Activated B cell treated with CpG ODN at 0.5 μM for 24 hours (primary cell): ENCODE measurements at places on chromosomes 12 and 14. TPM values are rescaled to one million over a fixed set of nuclear protein-coding genes. Genes with fewer than 3 reads are reported as not detected.

DNA sequence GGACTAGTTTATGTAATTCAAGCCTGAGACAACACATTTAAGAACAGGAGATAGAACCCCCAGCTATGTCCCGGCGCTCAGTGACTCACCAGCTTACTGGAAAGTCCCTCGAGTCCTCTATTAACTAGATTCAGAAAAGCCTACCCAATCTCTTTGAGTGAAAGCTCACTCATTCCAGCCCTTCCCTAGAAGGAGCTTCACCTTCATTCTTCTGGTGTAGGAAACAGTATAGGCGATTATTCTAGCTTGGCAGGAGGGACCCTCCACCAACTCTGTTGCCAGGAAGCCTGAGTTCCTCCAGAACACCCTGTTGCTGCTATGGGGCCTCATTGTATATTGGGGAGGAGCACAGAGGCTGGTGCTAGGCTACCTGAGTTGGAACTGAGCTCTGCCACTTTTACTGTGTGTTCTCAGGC lies 57.2 kb upstream of the AEBP2 start:
- no peak overlapping the region for H3K4me3 ChIP-seq
- no peak overlapping the region for H3K27ac ChIP-seq
- H3K27me3 ChIP-seq, result peaks cover 3% of the 10 kb centered on the region
- no peaks in the 10 kb centered on the region for H3K4me1 ChIP-seq
- DNase-seq, result no peak

DNA sequence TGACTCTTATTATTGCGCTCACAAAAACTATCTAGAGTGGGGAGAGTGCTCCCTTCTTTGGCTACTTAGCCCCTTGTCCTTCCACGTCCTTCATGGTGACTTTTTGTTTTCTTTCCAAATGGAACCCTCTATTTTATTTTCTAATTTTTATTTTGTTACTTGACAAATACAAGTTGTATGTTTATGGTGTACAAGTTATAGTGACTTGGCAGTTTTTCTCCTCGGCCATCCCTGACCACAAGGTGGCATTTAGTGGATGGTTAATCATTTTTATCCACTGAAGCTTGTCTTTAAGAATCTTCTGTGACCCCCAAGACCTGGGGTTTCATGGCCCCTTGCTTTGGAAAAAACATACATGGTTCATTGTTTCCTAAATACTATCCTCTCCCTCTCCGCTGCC lies 70.1 kb downstream of the NKX2-1 start:
- no peaks in the 10 kb centered on the region for H3K36me3 ChIP-seq
- DNase-seq, result no peak
- H3K4me3 ChIP-seq, result no peak overlapping the region
- no peak overlapping the region for H3K27ac ChIP-seq
- peaks cover 4% of the 10 kb centered on the region for H3K27me3 ChIP-seq

- no peak overlapping the region for H3K4me3 ChIP-seq
- no peaks in the 10 kb centered on the region for H3K36me3 ChIP-seq
- no peak for DNase-seq
Observed at GRCh38 chr12:114476159-114476558, 70.2 kb upstream of the TBX5 start.

Gene PIK3C2G
- total RNA-seq, result not detected in 2 replicates
